ENCODE measurements at places on chromosomes 6 and 20.

- no peak for DNase-seq
Observed at GRCh38 chr6:11294228-11294627, 61.8 kb upstream of the NEDD9 start.

- peak; percentile 86 for DNase-seq
Observed at GRCh38 chr6:28863604-28864325, 60.0 kb downstream of the TRIM27 start.

- DNase-seq = no peak
Observed at GRCh38 chr6:56689114-56689513, 46.4 kb upstream of the DST start.

DNA sequence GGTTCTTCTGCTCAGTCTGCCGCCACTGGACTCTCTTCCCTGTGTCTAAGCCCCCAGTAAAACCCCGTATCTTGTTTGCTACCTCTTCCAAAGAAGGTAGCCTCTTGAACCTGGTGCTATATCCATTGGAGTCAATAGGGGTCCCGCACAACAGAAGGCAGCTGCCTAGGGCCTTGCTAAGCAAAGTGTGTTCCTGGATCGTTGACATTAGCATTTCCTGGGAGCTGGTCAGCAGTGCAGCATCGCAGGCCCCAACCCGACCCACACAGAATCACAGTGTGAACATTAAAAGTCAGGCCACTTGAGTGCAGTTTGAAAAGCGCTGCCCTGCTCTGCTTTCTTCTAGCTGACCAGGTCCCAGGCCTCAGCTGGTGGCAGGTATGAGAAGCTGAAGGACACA, 2.9 kb downstream of the ADA start:
- DNase-seq = no peak

GRCh38 chr6:17730078-17730704, 23.5 kb upstream of the NUP153 start:
- no peak for DNase-seq

- no peak for DNase-seq
Observed at GRCh38 chr6:53717566-53717965, 52.0 kb upstream of the KLHL31 start.

- DNase-seq = no peak
Observed at GRCh38 chr6:131510094-131510493, 62.9 kb upstream of the ARG1 start.

- DNase-seq = no peak
Observed at GRCh38 chr6:87908978-87909811, 138.4 kb upstream of the SPACA1 start.

GRCh38 chr20:49343246-49343645, 65.4 kb upstream of the ZNFX1 start:
- no peak for DNase-seq

GRCh38 chr20:36062799-36063198, 91.7 kb upstream of the EPB41L1 start:
- no peak for DNase-seq

DNA sequence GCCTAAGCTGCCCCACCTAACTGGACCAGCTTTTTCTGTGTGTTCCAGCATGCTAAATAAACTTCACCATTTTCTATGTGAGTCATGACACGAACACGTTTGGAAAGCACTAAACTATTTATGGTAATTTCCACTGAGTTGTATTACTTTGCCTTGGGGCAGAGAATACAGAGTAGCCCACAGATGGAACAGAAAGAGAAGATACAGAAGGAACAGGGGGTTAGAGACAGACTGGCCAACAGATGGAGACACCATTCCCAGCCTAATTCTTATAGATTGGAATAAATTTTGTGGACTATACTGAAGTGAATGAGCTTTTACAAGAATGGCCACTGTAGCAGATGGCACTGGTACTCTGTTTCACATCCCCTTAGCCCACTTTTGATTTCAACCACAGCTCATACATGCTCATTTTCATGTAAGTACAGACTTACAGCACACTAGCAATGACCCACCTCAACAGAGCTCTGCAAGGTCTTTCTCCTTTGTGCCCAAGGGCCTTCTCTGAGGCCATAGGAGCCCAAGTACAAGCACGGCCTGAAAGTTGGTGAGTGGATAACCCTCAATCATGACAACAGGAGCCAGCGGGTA, 13.1 kb upstream of the NT5DC1 start:
- no peak for DNase-seq

DNA sequence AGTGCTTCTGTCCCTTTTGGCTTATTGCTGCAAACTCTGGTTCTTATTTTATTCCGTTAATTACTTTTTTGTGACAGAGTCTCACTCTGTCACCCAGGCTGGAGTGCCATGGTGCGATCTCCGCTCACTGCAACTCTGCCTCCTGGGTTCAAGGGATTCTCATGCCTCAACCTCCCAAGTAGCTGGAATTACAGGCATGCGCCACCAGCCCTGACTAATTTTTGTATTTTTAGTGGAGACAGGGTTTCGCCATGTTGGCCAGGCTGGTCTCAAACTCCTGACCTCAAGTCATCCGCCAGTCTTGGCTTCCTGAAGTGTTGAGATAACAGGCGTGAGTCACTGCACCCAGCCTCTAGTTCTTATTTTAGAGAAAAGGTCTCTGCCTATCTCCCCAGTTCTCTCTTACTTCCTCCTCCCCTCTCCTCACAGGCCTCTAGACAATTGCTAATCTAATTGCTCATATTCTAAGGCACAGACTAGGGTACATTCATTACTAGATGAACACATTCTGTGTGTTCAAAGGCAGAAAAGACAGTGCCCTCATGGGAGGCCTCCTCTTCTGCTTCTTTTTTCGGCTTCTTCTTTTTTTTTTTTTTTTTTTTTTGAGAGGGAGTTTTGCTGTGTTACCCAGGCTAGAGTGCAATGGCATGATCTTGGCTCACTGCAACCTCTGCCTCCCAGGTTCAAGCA, 27.0 kb downstream of the EDEM2 start:
- peak; percentile 73 for DNase-seq

- peak; percentile 55 for DNase-seq
Observed at GRCh38 chr6:78831492-78831891, 35.9 kb upstream of the IRAK1BP1 start.

DNA sequence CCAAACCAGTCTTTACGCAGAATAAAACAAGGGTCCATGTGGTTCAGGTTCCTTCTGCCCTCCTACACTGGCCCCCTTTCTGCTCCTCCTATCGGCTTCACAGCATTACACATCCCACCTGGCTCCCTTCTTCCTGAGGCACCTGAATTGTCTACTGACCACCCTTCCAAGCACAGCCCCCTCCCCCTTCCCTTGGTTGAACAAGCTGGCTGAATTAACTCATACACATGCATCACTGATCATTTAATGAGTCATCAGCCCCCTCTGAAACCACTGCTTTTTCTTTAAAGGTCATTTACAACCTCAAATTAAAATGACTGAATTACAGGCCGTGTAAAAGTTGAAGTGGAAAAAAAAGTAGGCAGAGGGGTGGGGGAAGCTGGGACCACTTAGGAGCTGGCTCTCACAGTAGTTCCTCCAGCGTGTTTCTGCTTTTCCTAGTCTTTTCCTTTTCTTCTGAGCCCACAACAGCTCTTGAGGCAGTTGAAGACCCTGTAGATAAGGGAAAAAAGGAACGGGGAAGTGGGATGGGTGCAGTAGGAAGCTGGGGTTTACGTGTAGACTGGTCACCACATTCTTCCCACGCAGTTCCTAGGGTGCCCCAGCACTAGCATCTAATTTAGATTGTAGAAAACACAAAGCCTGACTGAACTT, 67.6 kb downstream of the FYN start:
- DNase-seq = no peak

GRCh38 chr6:137413482-137413881, 80.7 kb downstream of the OLIG3 start:
- no peak for DNase-seq

DNA sequence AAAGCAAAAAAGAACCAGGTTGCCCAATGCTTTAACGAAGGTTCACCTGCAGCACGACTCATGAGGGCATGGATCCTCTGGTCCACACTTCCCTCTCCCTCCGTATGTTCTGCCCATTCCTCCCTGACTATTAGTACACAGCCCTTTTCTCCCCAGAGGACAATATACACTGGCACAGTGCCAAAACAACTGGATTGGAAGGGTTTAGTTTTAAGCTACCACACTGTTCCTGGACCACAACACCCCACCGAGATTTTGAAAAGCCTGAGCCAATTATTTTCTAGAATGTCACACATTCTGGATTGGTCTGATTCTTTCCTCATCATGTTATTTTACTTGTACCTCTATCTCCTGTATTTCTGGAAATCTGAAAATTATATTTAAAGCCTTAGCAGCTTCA, 2.9 kb upstream of the AKAP7 start:
- DNase-seq = no peak

DNA sequence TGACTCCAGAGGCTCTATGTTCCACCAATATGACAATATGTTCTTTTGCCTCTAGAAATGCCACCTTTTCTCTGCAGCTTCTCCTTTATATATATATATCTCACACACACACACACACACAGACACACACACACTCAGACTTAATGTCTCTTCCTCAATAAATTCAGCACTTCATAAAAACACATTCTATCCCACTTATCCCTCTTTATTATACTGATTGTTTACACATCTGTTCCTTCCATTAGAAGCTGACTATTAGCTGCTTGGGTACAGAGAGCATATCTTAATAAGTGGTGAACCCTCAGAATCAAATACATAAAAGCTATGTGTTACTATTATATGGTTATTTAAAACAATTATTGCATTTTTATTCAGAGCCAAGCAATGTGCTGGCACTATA, 23.3 kb downstream of the NRSN1 start:
- DNase-seq = no peak

DNA sequence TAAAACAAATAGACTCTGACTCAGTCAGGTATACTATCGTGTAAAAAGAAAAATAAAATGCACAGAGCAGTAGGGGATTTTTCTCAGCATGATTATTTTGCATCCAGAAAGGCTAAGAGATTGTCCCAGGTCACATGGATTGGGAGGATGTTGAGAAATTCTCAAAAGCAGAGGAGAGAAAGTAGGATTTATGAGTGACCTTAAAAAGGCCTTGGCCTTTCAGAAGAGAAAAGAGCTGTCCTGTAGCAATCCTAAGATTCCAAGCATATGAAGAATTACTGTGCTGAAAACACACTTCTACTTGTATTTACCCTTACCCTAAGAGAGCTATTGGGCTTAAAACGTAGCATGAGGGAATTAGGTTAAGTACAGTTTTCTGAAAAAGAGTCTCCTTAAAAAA, 149.7 kb upstream of the ENPP5 start:
- peak; percentile 17 for DNase-seq

GRCh38 chr6:112037783-112038216, 16.1 kb upstream of the CCN6 start:
- peak; percentile 86 for DNase-seq

- DNase-seq = no peak
Observed at GRCh38 chr6:54403096-54403495, 94.9 kb downstream of the TINAG start.

DNA sequence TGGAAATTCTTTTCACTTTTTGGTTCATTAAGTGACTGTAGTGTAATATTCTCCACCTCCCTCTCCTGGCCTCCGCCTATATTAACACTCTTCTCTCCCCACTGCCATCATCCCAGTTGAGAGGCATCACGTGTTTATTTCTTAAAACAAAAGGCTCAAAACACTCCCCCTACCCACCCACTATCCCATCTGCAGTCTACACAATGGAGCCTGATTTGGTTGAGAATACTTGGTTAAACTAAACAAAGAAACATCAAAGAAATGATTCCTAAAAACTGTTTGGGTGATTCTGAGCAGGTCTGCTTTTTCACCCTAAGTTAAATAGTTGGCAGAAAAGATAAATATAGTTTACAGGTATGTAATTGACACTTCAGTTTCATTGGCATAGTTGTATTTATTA, 5.9 kb downstream of the TFAP2B start:
- DNase-seq = no peak

GRCh38 chr6:43913375-43914271, 143.6 kb downstream of the VEGFA start:
- DNase-seq = no peak

GRCh38 chr20:57620274-57620990, at the start of gene ZBP1:
ZBP1 (minus strand) TSS chr20:57620426; CDS start chr20:57620295, 131 bp downstream.
- no peak for DNase-seq

DNA sequence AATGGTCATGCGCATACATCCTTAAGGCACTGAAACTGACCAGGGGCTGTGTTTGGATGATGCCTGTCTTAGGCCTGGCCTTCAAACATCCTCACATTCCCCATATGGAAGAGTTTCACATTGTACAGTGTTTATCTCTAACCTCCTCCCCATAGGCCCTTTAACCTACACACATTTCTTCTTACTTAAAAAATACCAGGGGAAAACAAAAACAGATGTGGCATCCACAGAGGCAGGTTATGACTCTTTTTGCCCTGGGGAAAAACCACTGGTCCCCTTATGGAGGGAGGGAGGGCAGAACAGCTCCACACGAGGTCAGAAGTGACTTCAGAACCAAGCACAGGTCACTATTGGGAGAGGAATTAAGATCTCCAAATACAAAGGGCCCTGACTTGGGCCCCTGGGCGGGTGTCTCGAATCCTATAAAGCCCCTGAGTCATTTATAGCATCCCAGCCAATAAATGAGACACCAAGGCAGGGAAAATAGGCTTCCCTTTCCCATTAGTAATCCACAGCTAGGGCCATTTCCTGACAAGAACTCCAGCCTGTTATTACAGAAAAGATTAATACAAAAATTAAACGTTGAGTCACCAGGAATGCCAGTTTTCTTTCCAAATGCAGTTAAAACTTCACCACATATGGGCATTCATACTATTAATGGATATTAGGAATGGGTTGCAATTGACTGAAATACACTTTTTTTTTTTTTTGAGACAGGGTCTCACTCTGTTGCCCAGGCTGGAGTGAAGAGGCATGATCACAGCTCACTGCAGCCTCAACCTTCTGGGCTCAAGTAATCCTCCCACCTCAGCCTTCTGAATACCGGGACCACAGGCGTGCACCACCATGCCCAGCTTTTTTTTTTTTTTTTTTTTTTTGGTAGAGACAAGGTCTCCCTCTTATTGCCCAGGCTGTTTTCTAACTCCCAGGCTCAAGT, 107.2 kb downstream of the ATP9A start:
- no peak for DNase-seq

GRCh38 chr6:163620670-163621330, 206.3 kb downstream of the QKI start:
- no peak for DNase-seq

DNA sequence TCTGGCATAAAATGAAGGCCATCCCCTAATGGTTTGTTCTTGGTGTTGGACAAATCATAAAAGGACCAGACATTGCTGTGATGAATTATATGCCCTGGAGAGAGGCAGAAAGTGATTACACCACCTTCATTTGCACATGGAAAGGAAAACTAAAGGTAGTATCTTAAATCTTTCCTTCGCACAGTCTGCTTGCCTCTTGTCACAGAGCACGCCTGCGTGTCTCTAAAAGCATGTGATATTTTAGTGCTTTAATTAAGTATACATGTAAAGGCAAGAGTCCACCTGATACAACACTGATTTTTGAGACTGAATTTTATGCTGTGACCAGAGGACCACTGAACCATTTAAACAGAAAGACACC, 28.8 kb upstream of the PLAGL1 start:
- no peak for DNase-seq

DNA sequence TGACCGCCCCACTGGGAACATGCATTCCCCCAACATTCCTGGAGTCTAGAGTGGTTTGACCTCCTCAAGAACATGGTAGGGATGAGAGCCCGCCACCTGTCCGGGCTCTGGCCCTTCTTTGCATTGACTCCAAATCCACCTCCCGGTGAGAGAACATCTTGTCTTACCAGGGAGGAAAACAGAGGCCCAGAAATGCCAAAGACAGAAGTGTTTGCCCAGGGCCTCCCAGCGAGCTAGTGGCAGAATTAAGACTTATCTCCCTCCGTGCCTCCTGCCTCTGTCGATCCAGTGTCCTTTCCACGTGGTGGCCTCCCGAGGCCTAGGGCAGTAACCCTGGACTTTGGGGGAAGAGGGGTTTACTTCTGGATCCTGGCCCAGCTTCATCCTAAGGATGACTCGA, 134.8 kb downstream of the JPH2 start:
- DNase-seq = no peak

GRCh38 chr6:142653710-142654420, 291.1 kb downstream of the HIVEP2 start:
- DNase-seq = no peak

All from adrenal gland (tissue), 19 donors.